ENCODE measurements at places on chromosomes 4 and X.

GRCh38 chr4:181952478-181952877, 290.7 kb upstream of the TENM3 start:
- DNase-seq = no peak

DNA sequence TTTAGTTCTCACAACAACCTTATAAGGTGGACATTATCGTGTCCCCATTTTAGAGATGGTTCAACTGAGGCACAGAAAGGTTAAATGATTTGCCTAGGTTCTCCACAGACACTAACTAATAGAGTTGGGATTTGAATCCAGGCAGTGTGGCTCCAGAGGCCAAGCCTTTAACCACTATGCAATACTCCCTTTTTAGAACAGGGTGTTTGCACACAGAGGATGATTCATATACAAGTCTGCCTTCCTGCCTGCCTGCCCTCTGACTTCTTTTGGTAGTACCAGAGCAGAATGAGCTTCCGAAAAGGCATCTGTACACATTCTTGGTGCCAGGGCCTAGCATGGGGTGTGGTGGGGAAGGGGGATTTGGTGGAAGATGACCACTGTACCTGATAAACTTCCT, 150.8 kb upstream of the ARHGEF9 start:
- DNase-seq = no peak

DNA sequence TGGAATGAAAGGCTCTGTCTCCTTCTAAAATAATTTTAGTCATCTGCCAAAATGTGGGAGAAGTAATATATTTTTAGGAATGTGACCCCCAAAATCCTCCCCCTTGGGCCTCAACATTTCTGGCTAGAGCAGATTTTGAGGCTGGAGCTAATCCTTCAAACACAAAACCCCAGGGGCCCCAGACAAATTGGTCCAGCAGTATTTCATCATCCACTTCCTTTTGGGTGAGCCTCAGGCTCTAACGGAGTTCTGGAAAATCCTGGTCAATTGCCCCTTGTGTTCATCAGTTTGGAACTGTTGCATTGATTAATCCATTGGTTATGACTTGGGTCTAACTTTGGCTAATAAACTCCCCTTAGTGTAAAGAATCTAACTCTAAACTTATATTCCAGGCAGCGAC, 67.4 kb upstream of the PCDH19 start:
- DNase-seq = no peak

DNA sequence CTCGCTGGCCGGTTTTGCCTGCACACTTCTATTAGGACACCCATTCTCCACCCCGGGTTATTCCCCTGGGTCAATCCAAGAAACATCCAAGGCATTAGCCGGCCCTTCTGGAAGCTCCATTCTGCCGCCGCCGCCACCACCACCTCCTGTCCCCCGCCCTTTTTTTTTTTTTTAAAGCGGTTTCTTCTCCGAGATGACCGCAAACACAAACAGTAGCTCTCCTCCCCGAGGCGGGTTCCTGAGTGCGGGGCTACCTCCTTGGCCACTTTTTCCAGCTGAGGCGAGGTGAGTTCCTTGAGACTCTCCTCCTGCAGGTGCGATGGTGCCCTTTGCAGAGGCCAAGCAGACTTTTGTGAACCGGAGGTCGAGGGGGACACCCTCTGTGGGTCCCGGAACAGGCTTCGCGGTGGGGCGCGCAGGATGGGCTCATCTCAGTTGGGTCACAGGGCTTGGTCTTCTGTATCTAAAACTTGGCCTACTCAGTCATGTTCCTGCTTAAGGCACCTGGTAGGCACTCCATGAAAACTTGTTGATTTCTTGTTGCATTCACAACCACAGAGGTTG, 930 bp downstream of the NWD2 start:
- DNase-seq = no peak

DNA sequence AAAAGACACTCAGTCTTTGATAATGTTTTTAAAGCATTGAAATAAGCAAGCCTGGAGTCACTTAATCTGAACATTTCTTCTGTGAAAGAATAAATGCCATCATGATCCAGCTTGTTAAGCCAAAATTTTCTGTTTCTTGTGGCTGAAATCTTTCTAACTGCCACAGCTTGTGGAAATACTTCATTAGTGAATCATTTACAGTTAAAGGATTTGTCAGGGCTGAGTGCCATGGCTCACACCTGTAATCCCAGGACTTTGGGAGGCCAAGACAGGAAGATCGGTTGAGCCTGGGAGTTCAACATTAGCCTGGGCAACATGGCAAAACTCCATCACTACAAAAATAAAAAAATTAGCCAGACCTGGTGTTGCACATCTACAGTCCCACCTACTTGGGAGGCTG, 93.3 kb upstream of the PDE5A start:
- DNase-seq = no peak

DNA sequence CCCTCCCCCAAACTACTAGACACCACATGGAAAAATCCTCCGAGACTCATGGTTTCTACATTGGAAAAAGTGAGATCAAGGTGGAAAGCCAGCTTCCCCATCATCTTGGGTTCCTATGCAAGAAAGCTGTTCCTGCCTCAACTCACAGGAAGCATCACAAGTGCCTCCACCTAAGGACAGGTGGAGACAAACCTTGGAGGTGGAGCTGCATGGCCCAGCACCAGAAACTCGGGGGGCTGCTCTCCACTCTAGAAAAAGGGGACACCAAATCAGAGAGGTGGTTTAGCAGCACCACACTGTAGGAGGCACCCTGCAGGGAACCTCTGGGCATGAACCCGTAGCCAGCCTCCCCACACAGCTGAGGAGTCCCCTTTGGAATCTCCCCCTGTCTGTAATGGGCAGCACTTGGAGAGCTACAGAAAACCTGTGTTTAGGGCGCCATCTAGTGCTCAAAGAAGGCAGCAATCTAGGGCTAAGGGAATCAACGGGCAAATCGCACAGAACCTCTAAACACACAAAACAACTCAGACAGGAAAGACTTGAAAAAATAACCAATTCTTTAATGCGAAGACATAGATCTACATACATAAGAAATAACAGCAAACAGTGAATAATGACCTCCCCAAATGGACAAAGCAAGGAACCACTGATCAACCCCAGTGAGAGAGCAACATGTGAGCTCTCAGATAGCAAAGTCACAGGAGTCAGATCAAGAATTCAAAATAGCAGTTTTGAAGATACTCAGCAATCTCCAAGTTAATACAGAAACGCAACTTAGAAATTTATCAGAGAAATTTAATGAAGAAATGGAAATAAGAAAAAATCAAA, 37.0 kb upstream of the ZBTB33 start:
- DNase-seq = no peak

- DNase-seq = no peak
Observed at GRCh38 chr4:85720735-85721134, 245.8 kb downstream of the ARHGAP24 start.

Measured in osteocyte (in vitro differentiated cells).